Peyer's patch (tissue), 4 donors: ENCODE measurements at places on chromosomes 7 and 10. TPM values are rescaled to one million over a fixed set of nuclear protein-coding genes. Genes with fewer than 3 reads are reported as not detected.
A peak's percentile ranks its signal among the peaks of the same experiment; 100 is the strongest.

Gene FKBP6
- not detected for total RNA-seq

Gene RNF148
- total RNA-seq, result 0.95 TPM

Gene SH2B2
- 13.2 TPM for total RNA-seq

Gene ACHE
- total RNA-seq, result 3.3 TPM

Gene FAM24A
- not detected for total RNA-seq

Gene SLC26A3
- 587 TPM for total RNA-seq

Gene TSPAN15
- total RNA-seq, result 81.9 TPM

Gene TFEC
- 13.5 TPM for total RNA-seq

Gene UTF1
- total RNA-seq, result not detected

Gene STOX1
- total RNA-seq, result 4.9 TPM

Gene HSPA12A
- 2.6 TPM for total RNA-seq

Gene UNC5B
- total RNA-seq, result 46.9 TPM

GRCh38 chr7:6420680-6421079 lies 27.1 kb downstream of the DAGLB start:
- H3K27ac ChIP-seq, result no peak overlapping the region
- no peaks in the 10 kb centered on the region for H3K4me1 ChIP-seq
- H3K4me3 ChIP-seq, result no peak overlapping the region
- H3K27me3 ChIP-seq, result no peaks in the 10 kb centered on the region
- no peak for DNase-seq
- no peaks in the 10 kb centered on the region for H3K36me3 ChIP-seq

DNA sequence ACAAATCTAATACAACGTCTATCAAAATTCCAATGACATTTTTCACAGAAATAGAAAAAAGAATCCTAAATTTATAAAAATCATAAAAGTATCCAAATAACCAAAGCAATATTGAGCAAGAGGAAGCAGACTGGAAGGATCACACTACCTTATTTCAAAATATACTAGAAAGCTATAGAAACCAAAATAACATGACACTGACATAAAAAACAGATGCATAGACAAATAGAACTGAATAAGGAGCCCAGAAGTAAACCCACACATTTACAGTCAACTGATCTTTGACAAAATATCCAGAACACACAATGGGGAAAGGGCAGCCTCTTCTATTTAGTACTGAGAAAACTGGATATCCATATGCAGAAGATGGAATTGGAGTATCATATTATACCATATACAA lies 217.5 kb downstream of the MACC1 start:
- no peak overlapping the region for H3K27ac ChIP-seq
- H3K4me1 ChIP-seq, result no peaks in the 10 kb centered on the region
- H3K36me3 ChIP-seq, result no peaks in the 10 kb centered on the region
- no peak for DNase-seq
- no peak overlapping the region for H3K4me3 ChIP-seq

DNA sequence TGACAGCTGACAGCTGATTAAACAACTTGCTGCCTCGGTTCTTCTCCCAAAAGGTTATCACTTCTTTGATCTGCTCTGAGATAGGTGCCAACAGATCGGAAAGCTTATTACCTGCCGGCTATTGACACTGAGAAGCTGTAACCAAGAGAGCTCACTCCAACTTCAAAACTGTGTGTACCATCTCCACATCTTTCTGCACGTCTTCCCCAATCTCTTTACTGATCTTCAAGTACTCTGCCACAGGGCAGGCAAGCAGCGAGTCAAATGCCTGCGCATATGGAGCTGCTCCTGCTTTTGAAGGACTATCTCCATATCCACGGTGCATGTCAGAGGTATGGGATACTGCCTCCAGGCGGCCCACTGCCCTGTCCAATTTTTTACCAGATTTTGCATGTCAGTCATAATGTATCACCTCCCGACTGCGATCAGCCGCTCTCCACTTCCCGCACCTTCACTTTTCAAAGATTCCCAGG lies 352 bp upstream of the ZNF485 start:
- no peak overlapping the region for H3K27ac ChIP-seq
- no peaks in the 10 kb centered on the region for H3K36me3 ChIP-seq
- peak overlapping the region; percentile 93 for H3K4me3 ChIP-seq
- no peaks in the 10 kb centered on the region for H3K4me1 ChIP-seq
- no peak for DNase-seq

DNA sequence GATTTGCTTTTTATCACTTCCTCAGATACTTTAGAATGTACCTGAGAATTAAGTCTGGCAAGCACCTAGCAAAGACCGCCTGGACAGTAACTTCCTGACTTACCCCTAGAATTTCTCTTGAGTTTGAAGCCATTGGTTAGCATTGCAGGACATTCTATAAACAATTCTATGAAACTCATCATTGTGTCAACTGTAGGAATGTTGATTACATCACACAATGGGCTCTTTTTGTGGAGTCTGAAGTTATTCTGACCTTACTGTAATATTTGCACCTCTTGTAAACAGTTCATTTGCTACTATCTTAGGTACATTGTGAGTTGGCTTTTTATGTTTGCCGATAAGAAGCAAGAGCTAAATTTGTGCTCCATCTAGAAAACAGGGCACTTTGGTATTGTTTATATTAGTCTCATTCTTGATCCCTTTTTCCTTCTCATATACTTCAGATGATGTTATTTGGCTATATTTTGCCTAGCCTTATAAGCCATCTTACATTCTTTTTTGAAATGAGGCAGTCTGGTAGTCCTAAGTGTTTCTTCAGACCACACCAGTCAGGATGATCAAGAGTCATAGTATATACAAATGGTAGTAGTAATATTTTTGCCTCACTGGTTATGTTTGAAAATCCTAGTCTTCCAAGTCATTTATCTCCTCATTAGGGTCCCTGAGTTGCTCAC lies 52.4 kb downstream of the CASD1 start:
- H3K36me3 ChIP-seq, result no peaks in the 10 kb centered on the region
- H3K4me1 ChIP-seq, result no peaks in the 10 kb centered on the region
- H3K27ac ChIP-seq, result no peak overlapping the region
- DNase-seq, result no peak
- no peak overlapping the region for H3K4me3 ChIP-seq

GRCh38 chr10:77737608-77738007 lies 100.0 kb upstream of the KCNMA1 start:
- H3K36me3 ChIP-seq, result no peaks in the 10 kb centered on the region
- no peak overlapping the region for H3K4me3 ChIP-seq
- no peaks in the 10 kb centered on the region for H3K27me3 ChIP-seq
- H3K27ac ChIP-seq, result no peak overlapping the region

DNA sequence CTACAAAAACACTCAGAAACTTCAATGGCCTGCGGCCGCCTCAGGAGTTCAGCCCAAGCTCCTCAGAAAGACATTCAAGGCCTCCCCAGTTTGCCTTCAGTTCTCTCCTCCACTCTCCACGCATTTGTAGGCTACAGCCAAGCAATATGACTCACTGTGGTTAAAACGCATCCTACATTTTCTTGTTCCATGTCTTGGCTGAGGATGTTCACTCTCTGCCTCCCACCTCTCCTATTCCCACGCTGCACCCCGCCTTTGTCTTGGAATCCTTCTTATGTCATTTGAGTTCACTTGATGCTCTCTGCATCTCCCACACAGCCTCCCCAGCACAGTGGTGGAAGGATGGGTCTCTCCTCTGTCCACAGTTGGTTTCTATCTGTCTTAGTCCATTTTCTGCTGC lies 184.8 kb downstream of the NPSR1 start:
- H3K36me3 ChIP-seq, result no peaks in the 10 kb centered on the region
- H3K27me3 ChIP-seq, result no peaks in the 10 kb centered on the region
- no peak overlapping the region for H3K27ac ChIP-seq
- H3K4me1 ChIP-seq, result no peaks in the 10 kb centered on the region
- no peak overlapping the region for H3K4me3 ChIP-seq

- DNase-seq, result peak; percentile 71
- peaks cover 18% of the 10 kb centered on the region for H3K4me1 ChIP-seq
- H3K4me3 ChIP-seq, result peak overlapping the region; percentile 97
- no peaks in the 10 kb centered on the region for H3K36me3 ChIP-seq
Measured at GRCh38 chr7:45001138-45001694, 1.2 kb downstream of the CCM2 start.

GRCh38 chr10:130489891-130490290 lies 353.7 kb downstream of the GLRX3 start:
- no peaks in the 10 kb centered on the region for H3K4me1 ChIP-seq
- H3K27me3 ChIP-seq, result no peaks in the 10 kb centered on the region
- H3K36me3 ChIP-seq, result no peaks in the 10 kb centered on the region

DNA sequence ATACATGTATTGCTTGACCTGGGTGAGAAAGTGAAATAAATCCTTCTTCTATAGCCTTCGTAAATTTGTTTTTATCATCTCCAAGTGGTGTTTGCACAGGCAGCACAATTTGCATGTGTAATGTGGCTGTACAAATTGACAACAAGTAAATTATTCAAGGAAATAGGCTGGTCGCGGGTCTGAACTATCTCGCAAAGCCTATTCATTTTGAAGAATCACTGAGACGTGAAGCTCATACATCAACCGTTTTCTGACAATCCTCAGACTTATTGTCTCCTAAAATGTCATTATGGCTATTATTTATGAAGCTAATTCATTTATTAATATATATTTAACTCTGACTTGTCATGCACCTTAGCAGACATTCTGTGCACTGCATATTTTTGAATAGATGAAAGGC lies 16.2 kb upstream of the FAM204A start:
- H3K27ac ChIP-seq, result no peak overlapping the region
- DNase-seq, result no peak
- no peaks in the 10 kb centered on the region for H3K4me1 ChIP-seq
- H3K27me3 ChIP-seq, result no peaks in the 10 kb centered on the region
- no peak overlapping the region for H3K4me3 ChIP-seq

- no peak for DNase-seq
- peaks cover 13% of the 10 kb centered on the region for H3K27me3 ChIP-seq
- peak within 1 kb of the TSS; percentile 85 for H3K27ac ChIP-seq
- H3K36me3 ChIP-seq, result no peaks in the 10 kb centered on the region
- peak within 1 kb of the TSS; percentile 59 for H3K4me3 ChIP-seq
- peaks cover 9% of the 10 kb centered on the region for H3K4me1 ChIP-seq
Measured at GRCh38 chr7:519484-520390, at the start of gene PDGFA. TSS of gene PDGFA (minus strand) at chr7:519846. CDS start at chr7:519001, 845 bp downstream.

DNA sequence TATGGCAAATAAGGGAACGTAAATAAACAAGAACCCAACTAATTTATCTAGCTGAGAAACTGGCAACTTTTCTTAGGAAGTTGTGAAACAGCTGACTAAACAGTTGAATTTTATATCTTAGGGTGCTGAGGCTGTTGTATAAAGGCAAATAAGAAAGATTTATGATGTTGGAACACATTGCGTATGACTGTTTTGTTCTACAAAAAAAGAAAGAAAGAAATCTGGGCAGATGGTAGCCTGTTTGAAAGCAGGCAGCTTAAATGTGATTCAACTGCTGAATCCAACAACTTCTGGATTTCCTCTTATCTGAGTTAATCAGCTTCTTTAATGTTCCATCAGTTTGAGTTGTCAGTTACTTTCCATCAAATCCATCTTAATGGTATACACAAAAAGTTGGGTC lies 214.5 kb downstream of the SNX13 start:
- H3K36me3 ChIP-seq, result no peaks in the 10 kb centered on the region
- H3K27me3 ChIP-seq, result no peaks in the 10 kb centered on the region
- DNase-seq, result no peak
- H3K4me1 ChIP-seq, result no peaks in the 10 kb centered on the region

DNA sequence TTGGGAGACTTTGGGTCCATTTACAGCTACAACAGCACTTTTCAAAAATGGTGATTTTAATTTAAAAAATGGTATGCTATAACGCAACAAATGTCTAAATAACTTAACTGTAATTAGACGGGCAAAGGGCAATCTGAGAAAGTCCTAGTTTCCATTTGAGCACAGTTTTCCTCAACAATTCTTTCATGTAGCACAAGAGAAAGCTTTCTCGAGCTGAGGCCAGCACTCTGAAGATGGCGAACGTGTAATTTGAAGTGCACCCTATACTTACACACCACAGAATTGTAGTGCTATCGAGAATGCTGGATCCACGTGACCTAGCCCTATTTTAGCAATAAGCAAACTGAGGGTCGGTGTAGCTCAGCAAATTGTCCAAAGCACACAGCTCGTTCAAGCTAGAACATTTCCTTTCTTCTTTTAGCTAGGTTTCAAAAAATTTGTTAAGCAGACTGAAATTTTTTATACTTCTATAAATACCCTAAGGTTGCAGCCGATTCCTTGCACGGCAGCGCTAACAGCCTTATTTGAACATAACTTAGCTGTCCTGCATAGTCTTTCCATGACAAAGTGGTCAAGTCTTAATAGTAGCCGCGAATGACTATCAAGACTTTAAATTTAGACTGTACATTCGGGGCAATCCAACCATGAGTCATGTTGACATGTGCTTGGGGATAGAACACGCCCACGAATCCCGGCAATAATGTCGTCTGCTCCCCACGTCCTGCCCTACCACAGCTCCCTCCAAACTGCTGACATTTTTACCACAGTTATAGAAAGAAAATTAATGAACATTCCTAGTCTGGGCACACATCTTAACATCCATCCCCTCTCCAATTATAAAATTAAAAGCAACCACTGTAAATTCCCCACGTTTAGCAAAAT lies 10.0 kb downstream of the KLF6 start:
- H3K27me3 ChIP-seq, result no peaks in the 10 kb centered on the region
- no peak for DNase-seq
- no peak overlapping the region for H3K4me3 ChIP-seq
- H3K4me1 ChIP-seq, result peaks cover 9% of the 10 kb centered on the region
- H3K36me3 ChIP-seq, result no peaks in the 10 kb centered on the region

- no peak for DNase-seq
- H3K36me3 ChIP-seq, result no peaks in the 10 kb centered on the region
- H3K27me3 ChIP-seq, result no peaks in the 10 kb centered on the region
- no peaks in the 10 kb centered on the region for H3K4me1 ChIP-seq
Measured at GRCh38 chr10:11295492-11295891, 277.8 kb downstream of the CELF2 start.

DNA sequence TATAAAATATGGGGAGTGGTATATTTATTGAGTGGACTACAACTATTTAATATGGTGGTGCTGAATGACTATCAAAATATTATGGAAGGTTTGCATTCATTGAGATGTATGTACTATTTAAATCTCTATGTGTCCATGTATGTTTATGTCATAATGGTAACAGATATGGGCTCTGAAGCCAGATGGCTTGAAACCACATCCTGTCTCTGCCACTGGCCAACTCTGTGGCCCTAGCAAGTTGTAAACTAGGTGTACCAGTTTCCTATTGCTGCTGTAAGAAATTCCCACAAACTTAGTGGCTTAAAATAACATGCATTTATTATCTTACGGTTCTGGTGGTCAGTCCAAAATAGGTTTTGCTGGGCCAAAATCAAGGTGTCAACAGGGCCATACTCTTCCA lies 198.1 kb upstream of the NFE2L3 start:
- H3K36me3 ChIP-seq, result no peaks in the 10 kb centered on the region
- no peak overlapping the region for H3K4me3 ChIP-seq
- no peaks in the 10 kb centered on the region for H3K27me3 ChIP-seq

GRCh38 chr7:33895025-33895804 lies 10.1 kb upstream of the BMPER start:
- no peaks in the 10 kb centered on the region for H3K4me1 ChIP-seq
- no peak overlapping the region for H3K27ac ChIP-seq
- no peaks in the 10 kb centered on the region for H3K27me3 ChIP-seq
- peak; percentile 89 for DNase-seq

DNA sequence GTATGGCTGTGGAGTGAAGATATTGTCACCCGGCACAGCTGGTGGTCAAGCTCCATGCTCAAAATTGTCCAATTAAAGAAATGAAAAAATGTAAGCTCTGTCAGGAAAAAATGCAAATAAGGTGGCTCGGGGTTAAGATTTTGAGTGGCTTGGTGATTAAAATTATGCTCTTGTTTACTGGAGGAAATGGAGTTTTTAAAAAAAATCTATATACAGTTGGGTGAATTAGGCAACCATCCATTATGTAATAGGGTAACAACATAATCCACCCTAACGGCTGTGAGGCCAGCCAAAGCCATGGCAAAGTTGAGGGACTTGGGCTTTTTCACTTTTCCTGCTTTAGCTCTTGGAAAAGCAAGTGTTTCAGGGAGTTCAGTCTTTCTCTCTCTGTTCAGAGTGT lies 260.8 kb upstream of the HABP2 start:
- no peak overlapping the region for H3K4me3 ChIP-seq
- H3K27ac ChIP-seq, result no peak overlapping the region
- H3K4me1 ChIP-seq, result no peaks in the 10 kb centered on the region
